A549 treated with CpdA at 1 μM for 4 hours (cell line): ENCODE measurements at places on chromosomes 7 and 10. TPM values are rescaled to one million over a fixed set of nuclear protein-coding genes. Genes with fewer than 3 reads are reported as not detected.

The ZC3HAV1L gene
- 3.3 to 8.2 TPM (median 6.0 TPM) in 5 replicates for total RNA-seq

The OR13A1 gene
- total RNA-seq, result not detected in 5 replicates

The PVRIG gene
- not detected in 5 replicates for total RNA-seq

The ADAM12 gene
- 3.8 to 5.7 TPM (median 4.3 TPM) in 5 replicates for total RNA-seq

The PDZD7 gene
- total RNA-seq, result 0.44 to 1.2 TPM (median 0.77 TPM) in 5 replicates

The INSYN2A gene
- total RNA-seq, result 1.5 to 1.8 TPM (median 1.8 TPM) in 5 replicates

The RAMP3 gene
- total RNA-seq, result not detected in 5 replicates

The TCTN3 gene
- total RNA-seq, result 39.5 to 49.4 TPM (median 44.2 TPM) in 5 replicates

The NACAD gene
- 0.14 to 0.26 TPM (median 0.16 TPM) in 5 replicates for total RNA-seq

The GPNMB gene
- 1.9 to 2.3 TPM (median 2.0 TPM) in 5 replicates for total RNA-seq

The ZFAND4 gene
- 4.1 to 6.0 TPM (median 5.6 TPM) in 5 replicates for total RNA-seq

The SMKR1 gene
- total RNA-seq, result 7.1 to 14.0 TPM (median 12.9 TPM) in 5 replicates

The MSANTD7 gene
- total RNA-seq, result 12.1 to 13.9 TPM (median 12.9 TPM) in 5 replicates

The VAX1 gene
- total RNA-seq, result 1.1 to 1.5 TPM (median 1.4 TPM) in 5 replicates

The TMEM273 gene
- not detected in 5 replicates for total RNA-seq

The SPDYE5 gene
- total RNA-seq, result not detected in 5 replicates

The ZNF107 gene
- total RNA-seq, result 2.3 to 3.9 TPM (median 2.6 TPM) in 5 replicates

The PTF1A gene
- total RNA-seq, result not detected in 5 replicates

The TRPV6 gene
- not detected in 5 replicates for total RNA-seq

The MRLN gene
- total RNA-seq, result not detected in 5 replicates

The AKR1C4 gene
- total RNA-seq, result 0.26 to 0.42 TPM (median 0.37 TPM) in 5 replicates

The SNCG gene
- total RNA-seq, result 8.7 to 13.7 TPM (median 12.7 TPM) in 5 replicates

The RAB19 gene
- total RNA-seq, result not detected in 5 replicates

The RBP3 gene
- total RNA-seq, result not detected in 5 replicates

The FANK1 gene
- total RNA-seq, result 3.1 to 3.8 TPM (median 3.7 TPM) in 5 replicates
